ENCODE measurements at places on chromosomes 2 and 18. TPM values are rescaled to one million over a fixed set of nuclear protein-coding genes. Genes with fewer than 3 reads are reported as not detected.

AQP12B gene
- not detected for total RNA-seq

- no peak for DNase-seq
- no peaks in the 10 kb centered on the region for H3K36me3 ChIP-seq
- H3K27me3 ChIP-seq, result no peaks in the 10 kb centered on the region
- no peak overlapping the region for H3K27ac ChIP-seq
- no peaks in the 10 kb centered on the region for H3K4me1 ChIP-seq
Measured at GRCh38 chr18:56479841-56480240, 158.6 kb downstream of the TXNL1 start.

GRCh38 chr2:217810260-217810659 lies 192.5 kb downstream of the TNS1 start:
- no peak overlapping the region for H3K4me3 ChIP-seq
- H3K36me3 ChIP-seq, result peaks cover 27% of the 10 kb centered on the region
- H3K4me1 ChIP-seq, result peaks cover 14% of the 10 kb centered on the region
- DNase-seq, result no peak
- H3K27me3 ChIP-seq, result no peaks in the 10 kb centered on the region
- H3K27ac ChIP-seq, result no peak overlapping the region

FOXI3 gene
- total RNA-seq, result not detected

DNA sequence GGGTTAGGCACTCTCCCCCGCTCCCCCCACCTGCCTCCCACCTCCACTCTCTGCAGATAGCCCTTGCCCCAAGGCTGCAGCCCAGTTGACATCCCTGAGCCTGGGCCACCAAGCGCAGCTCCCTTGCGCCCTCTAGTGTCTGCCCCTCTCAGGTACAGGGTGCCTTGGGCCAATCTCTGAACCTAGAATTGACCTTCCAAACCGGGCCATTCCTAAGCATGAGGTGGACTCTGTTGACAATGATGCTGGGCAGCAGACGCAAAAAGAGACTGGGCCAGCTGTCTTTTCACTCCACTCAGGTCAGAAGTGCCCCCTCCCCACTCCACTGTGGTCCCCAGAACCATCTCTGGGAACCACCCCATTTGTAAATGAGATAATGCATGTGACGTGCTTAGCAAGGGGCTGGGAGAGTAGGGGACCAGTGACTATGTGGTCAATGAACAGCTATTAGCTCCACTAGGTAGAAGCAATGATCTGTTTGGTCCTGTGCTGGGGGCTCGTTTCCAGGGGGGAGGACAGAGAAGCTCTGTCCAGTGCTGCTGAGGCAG lies 43.3 kb upstream of the PLB1 start:
- H3K36me3 ChIP-seq, result no peaks in the 10 kb centered on the region
- H3K4me3 ChIP-seq, result no peak overlapping the region
- peaks cover 61% of the 10 kb centered on the region for H3K4me1 ChIP-seq
- peak overlapping the region; percentile 82 for H3K27ac ChIP-seq

DNA sequence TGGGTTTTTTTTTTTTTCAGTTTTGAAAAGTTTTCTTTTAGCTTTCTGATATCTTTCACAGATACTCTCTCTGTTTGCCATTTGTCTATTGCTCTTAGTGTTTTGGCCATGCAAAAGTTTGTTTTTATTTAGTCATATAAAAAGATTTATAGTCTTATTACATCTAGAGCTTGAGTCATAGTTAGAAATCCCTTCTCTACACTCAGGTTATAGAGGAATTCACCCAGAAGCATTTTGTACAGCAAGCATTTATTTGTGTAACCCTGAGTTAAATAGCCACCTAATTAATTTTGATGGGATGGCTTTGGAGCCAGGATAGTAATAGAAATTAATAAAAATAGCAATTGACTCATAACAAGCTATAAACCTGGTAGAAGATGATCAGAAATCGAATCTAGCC lies 35.6 kb downstream of the ACTR2 start:
- peaks cover 16% of the 10 kb centered on the region for H3K4me1 ChIP-seq
- H3K36me3 ChIP-seq, result peaks cover 4% of the 10 kb centered on the region
- DNase-seq, result no peak
- no peaks in the 10 kb centered on the region for H3K27me3 ChIP-seq
- no peak overlapping the region for H3K27ac ChIP-seq
- H3K4me3 ChIP-seq, result no peak overlapping the region

ALPG gene
- total RNA-seq, result not detected

DNA sequence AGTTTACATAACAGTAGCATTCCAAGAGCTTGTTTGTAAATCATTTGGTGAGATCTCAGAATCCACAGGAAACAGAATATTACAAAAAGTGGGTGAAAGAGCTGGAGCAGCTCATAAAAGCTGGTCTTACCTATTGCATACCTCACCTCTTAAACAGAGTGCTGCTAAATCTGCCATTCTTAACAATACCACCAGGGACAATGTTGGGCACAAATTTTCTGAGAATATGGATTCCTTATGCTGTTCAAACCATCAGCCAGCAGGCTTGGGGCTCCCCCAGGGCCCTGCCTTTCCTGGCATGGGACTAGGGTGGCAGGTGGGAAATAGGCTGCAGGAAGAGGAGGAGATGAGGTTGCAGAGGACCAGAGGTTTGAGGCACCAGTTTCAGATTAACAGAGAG lies 55.6 kb downstream of the TGFA start:
- DNase-seq, result no peak
- H3K36me3 ChIP-seq, result no peaks in the 10 kb centered on the region
- no peaks in the 10 kb centered on the region for H3K27me3 ChIP-seq
- H3K27ac ChIP-seq, result no peak overlapping the region
- H3K4me1 ChIP-seq, result no peaks in the 10 kb centered on the region
- H3K4me3 ChIP-seq, result no peak overlapping the region

CENPA gene
- 6.5 TPM for total RNA-seq

DNA sequence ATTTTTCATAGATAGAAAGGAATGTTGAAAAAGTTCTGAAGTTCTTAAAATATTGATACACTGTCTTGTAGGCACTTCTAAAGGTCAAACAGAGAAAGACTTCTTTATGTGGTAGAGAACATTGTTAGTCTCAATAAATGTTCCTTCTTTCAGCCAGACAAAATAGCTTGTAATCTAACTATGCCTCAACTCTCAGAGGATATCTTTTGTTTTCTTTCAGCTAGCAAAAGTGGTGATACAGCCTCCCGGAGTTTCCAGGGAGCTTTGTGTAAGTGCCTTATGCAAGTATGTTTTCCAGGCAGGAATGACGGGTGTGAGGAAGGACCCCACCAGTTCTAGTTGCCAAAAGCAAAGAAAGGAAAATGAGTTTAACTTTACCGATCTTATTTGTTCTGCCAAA lies 452.1 kb upstream of the ST6GAL2 start:
- no peak overlapping the region for H3K4me3 ChIP-seq
- H3K4me1 ChIP-seq, result peaks cover 13% of the 10 kb centered on the region
- no peak for DNase-seq
- H3K36me3 ChIP-seq, result no peaks in the 10 kb centered on the region
- H3K27me3 ChIP-seq, result no peaks in the 10 kb centered on the region

C2orf72 gene
- 0.21 TPM for total RNA-seq

DNA sequence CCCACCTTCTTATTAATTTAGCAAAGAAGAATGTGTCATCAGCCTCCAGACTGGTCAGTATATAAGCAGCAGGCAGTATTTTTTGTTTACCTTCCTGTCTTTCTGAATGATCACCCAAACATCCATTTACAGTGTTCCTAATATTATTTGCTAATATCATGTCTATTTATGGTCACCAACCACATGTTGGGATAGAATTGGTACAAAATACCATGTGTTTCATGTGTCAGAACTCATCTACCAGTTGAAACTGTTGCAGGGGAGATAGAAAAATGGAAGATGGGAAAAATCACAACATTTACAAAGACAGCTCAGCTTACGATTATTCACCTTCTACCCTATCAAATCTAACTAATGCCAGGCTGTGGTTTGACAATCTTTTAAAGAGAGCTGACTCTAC lies 66.2 kb downstream of the ANKRD44 start:
- H3K4me3 ChIP-seq, result no peak overlapping the region
- H3K27ac ChIP-seq, result no peak overlapping the region
- H3K4me1 ChIP-seq, result no peaks in the 10 kb centered on the region
- H3K27me3 ChIP-seq, result no peaks in the 10 kb centered on the region
- H3K36me3 ChIP-seq, result no peaks in the 10 kb centered on the region
- no peak for DNase-seq

DNA sequence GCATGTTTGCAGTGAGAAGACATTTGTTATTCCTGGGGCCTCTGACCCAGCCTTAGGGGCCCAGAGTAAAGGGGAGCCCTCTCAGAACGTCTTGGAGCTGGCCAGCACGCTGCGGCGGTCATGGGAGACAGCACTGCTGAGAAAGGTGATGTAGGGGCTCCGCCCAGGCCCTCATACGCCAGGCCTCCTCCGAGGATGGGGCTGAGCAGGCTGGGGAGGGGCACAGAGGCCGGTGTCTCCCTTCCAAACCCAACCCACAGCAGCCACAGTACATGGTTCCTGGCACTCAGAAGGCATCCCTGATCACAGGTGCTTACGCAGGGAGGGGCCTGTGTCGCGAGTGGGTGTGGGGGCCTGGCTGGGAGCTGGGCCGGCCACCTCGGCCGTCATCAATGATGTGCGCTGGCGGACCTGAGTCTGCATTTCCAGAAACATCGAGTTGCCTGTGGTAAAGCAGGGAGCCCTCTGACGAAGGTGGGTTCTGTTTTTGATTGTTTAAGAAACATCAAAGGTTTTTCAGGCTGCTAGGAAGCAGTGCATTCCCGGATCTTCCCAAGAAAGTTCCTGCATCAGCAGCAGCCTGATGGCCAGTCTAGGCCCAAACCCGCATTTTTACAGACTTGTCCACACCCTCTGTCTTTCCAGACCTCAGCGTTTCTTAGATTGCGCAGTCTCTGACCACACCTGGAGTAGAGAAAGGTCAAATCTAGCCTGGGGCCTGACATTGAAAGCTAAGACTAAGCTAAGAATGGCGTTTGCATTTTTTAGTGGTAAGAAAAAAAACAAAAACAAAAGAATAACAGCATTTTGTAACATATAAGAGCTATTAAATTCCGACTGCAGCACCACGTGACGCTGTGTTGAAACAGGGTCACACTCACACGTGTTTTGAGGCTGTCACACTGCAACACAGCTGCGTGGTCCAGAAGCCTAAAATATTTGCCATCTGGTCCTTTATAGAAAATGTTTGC lies 51.2 kb upstream of the PXDN start:
- H3K36me3 ChIP-seq, result no peaks in the 10 kb centered on the region
- H3K4me1 ChIP-seq, result no peaks in the 10 kb centered on the region
- H3K4me3 ChIP-seq, result no peak overlapping the region
- peaks cover 7% of the 10 kb centered on the region for H3K27me3 ChIP-seq
- H3K27ac ChIP-seq, result no peak overlapping the region

DNA sequence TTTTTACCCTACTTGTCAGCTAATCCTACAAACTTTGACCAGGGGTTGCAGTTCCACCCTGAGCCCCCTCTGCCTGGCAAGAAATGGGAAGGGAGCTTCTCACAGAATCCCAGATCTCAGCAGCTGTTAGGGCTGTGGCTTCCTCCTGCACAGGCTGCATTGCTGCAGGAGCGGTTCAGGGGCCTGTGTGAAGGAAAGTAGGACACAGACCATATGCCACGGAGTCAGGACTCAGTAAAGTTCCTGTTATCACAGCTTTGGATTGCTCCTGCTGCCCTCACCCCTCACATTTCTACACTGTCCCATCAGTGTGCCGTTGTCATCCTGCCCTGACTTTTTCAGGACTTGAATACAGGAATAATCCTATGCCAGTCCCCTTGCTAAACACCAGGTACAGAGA lies 62.8 kb upstream of the SP3 start:
- H3K27ac ChIP-seq, result peak overlapping the region; percentile 18
- H3K36me3 ChIP-seq, result no peaks in the 10 kb centered on the region
- H3K27me3 ChIP-seq, result no peaks in the 10 kb centered on the region
- no peak overlapping the region for H3K4me3 ChIP-seq

DNA sequence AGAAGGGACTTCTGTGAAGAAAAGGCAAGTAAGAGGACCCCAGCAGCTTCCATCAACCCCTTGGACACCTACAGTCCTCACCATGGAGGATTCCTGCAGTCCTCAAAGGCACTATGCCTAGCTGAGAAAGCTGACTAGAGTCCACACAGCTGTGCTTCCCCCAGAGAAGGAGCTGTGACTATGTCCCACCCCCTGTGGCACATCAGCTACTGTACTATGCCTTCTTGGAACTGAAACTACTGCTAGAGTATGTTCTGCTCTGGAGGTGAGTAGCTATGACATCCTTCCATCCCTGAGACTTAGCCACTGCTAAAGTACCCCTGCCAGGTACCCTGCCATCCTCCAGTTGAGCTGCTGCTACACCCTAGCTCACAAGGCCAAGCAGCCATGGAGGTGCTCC lies 690.2 kb upstream of the CHAC2 start:
- H3K4me1 ChIP-seq, result no peaks in the 10 kb centered on the region
- H3K4me3 ChIP-seq, result no peak overlapping the region
- no peaks in the 10 kb centered on the region for H3K27me3 ChIP-seq
- no peak overlapping the region for H3K27ac ChIP-seq
- DNase-seq, result no peak

- H3K4me3 ChIP-seq, result no peak overlapping the region
- no peaks in the 10 kb centered on the region for H3K27me3 ChIP-seq
Measured at GRCh38 chr2:43540021-43540779, 55.6 kb downstream of the THADA start.

DNA sequence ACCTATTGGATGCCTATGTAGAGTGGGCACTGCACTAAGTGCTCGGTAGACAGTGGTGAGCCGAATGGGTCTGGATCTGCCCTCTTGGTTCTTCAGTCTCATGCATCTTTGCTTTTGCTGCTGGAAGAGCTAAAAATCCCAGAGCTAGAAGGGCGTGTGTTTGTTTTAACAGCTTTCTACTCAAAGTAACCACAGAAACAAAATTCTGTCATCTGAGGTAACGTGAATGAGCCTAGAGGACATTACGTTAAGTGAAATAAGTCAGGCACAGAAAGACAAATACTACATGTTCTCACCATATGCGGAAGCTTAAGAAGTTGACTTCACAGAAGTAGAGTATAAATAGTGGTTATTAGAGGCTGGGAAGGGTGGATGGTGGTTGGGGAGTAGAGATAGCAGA lies 119.8 kb downstream of the PLB1 start:
- H3K4me3 ChIP-seq, result no peak overlapping the region
- H3K27me3 ChIP-seq, result no peaks in the 10 kb centered on the region
- no peaks in the 10 kb centered on the region for H3K36me3 ChIP-seq
- no peak for DNase-seq

DNA sequence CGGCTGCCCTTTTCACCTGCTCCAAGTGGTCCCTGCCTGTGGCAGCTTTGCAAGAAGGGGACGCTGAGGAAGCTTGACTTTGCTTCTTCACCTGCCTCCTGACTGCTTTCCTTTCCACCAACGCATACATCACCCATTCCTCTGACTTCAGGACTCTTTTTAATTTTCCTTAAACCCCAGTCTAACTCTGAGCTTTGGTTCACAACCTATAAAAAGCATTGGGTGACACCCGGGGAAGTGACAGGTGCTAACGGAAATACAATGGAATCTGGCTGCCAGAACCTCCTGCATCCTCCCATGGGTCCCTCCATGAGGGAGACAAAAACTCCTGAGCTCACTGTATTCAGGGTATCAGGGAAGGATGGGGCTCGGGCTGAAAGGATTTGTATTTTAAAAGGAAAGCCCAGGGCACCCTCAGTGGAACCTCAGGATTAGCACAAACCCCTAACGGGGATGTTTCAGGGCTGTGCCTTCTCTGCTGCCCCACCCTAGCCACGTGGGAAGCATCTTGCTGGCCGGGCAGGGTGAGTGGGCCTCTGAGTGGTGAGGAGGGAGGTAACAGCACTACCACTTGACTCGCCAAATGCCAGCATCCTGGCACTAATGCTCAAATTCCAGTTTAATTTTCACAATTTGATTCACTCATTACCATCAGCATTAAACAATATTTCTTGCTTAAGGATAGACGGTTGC lies 284.8 kb downstream of the CELF4 start:
- no peak for DNase-seq
- no peaks in the 10 kb centered on the region for H3K36me3 ChIP-seq
- H3K27ac ChIP-seq, result no peak overlapping the region
- H3K27me3 ChIP-seq, result no peaks in the 10 kb centered on the region
- H3K4me3 ChIP-seq, result no peak overlapping the region
- H3K4me1 ChIP-seq, result no peaks in the 10 kb centered on the region

Data from esophagus squamous epithelium (tissue), 5 donors.